ENCODE measurements at places on chromosomes 4 and X.

DNA sequence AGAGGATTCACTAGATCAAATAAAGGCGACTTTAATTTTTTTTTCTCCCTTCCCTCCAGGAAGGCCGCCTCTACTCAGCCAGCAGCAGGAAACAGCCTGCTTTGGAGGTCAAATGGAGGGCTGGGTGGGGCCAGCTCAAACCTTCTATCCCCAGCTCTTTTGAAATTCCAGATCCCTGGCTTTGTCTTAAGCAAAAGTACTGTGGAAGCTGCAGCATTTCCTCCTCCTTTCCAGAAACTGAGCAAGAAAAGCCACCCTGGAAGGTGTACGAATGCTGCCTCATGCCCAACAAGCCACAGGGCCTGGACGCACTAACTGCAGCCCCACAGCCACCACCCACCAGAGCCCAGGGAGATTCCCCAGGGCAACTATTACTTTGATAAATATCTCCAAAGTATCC, 55.1 kb upstream of the ZCCHC13 start:
- DNase-seq: no peak

GRCh38 chrX:40209951-40210617, 112.3 kb upstream of the BCOR start:
- DNase-seq: no peak

- DNase-seq: no peak
Measured at GRCh38 chrX:129704491-129704890, 34.3 kb upstream of the XPNPEP2 start.

DNA sequence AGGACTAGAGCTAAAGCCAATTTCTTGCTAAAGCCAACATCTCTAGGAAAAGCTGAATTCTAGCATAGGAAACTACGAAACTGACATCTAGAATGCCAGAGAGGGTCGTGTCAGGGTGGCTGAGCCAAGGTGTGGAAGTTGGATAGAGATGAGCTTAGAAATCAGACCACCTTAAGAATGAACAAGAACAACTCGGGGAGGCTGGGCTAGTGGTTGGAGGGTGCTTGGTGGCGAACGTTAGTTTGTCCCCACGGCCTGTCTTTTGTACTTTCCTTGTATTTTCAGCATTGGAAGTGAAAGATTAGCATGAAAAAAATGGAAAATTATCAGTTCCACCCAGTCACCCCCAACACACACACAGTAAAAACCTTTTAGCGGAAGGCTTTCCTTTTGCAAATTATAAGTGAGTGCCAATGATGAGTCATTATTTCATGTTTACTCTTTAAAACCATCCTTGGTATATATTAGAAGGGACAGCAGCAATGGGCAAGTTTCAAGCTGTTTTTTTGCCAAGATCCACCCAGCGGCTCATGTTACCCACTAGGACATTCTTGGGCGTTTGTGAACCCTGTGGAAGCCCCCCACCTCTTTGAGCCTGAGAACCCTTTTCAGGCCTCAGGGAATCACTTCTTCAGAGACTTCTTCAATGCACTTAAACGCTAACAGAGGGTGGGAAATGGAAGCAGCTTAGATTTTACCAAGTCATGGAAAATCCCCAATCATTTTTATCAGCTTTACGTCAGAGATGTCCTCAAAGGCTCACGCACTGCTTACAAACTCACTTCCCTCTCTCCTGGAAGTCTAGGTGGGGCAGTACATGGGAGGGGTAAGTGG, 4.9 kb upstream of the PPEF1 start:
- DNase-seq: no peak

GRCh38 chr4:13483768-13484121, 395 bp downstream of the RAB28 start:
- DNase-seq: no peak

DNA sequence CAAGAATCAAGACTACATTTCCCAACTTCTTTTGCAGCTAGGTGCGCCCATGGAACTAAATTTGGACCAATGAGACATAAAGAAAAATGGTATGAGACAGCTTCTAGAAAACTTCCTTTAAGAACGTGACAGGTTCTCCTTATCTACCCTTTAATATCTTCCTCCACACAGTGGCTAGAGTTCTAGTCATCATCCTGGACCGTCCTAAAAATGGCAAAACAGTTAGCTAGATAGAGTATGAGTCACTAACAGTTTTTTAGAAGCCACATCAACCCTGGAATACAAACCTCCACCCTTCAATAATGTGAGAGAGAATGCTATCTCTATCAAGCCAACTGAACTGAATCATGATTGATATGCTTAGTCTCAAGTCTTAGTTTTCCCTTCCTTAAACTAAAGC, 267.9 kb upstream of the SLC7A11 start:
- DNase-seq: no peak

GRCh38 chr4:102319594-102319993, 25.7 kb downstream of the SLC39A8 start:
- DNase-seq: no peak

- no peak for DNase-seq
Measured at GRCh38 chr4:175339100-175339707, 421.0 kb downstream of the ADAM29 start.

DNA sequence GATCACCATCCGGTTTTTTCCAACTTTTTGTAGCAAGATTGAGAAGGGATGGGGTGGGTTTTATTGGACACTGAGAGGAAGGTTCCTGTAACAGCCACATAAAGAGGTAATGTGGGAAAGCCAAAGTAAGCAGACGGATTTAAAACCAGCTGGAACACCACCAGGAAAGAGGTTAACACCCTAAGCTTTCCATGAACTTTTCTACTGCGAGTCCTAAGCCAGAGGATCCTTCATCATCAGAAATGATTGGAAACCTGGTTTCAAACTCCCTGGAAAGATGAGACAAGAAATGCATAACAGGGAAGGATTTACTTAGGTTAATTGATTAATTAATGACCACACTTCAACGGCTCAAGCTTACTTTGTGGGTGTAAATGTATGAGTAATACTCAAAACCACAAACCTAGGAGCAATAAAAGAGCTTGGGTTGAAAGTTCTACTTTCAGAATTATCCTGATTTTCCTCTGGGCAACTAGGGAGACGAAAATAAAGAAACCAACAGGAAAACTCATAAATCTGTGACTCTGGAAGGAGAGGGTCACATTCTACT, 91.5 kb downstream of the COX18 start:
- no peak for DNase-seq

DNA sequence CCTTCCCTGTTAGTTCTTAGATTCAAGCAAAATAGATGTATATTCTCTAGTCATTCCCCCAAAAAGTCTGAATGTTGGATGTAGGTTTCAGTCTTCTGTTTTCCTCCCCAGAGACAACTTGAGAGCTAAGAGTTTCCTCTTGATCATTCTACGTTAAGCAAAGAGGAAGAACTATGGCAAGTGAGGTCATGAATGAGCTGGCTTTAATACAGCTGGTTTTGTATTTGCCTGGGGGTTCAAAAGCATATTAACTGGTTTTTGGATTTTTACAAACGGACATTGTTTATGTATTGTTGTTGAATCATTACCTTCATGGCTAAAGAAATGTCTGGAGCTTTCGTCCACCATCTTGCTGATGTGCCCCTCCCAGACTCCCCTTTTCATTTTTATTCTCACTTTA, 916.7 kb upstream of the POU3F4 start:
- no peak for DNase-seq

DNA sequence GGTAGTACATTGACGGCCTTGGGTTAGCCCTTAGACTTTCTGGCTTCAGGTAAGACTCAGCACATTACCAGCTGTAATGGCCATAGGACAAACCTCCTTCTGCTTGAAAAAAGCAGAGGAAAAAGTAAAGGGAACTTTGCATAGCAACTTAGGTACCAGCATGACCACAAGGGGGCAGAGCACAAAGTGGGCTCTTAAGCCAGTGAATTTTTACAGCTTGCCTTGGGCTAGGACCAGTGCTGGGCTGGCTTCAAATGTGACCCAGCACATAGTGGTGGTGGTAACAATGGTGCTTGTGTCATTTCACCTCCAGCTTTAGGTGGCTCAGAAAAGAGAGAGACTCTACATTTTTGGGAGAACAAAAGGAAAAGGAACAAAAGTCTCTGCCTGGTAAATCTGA, 66.1 kb downstream of the KLHL4 start:
- DNase-seq: no peak

- DNase-seq: no peak
Measured at GRCh38 chr4:36211084-36211483, 33.2 kb downstream of the ARAP2 start.

- DNase-seq: no peak
Measured at GRCh38 chr4:74364652-74365491, at the start of gene EREG. EREG (plus strand) TSS chr4:74365145; CDS start chr4:74365309, 164 bp downstream.

DNA sequence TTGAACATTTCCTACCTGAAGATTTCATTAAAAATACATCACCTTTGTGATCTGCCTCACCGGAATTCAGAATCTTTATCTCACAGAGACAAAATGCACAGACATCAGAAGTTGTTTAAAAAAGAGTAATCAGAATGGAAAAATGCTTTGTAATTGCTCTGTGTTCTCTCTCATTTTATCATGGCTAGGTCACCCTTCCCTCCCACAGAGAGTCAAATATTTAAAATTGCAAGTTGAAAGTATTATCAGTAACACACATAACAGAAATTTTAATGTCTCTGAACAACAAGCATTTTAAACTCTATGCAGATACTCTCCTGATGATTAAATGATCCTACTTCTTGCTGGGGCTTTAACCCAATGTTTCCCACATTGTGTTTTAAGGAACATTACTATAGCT, 362.0 kb downstream of the CBLL2 start:
- no peak for DNase-seq

DNA sequence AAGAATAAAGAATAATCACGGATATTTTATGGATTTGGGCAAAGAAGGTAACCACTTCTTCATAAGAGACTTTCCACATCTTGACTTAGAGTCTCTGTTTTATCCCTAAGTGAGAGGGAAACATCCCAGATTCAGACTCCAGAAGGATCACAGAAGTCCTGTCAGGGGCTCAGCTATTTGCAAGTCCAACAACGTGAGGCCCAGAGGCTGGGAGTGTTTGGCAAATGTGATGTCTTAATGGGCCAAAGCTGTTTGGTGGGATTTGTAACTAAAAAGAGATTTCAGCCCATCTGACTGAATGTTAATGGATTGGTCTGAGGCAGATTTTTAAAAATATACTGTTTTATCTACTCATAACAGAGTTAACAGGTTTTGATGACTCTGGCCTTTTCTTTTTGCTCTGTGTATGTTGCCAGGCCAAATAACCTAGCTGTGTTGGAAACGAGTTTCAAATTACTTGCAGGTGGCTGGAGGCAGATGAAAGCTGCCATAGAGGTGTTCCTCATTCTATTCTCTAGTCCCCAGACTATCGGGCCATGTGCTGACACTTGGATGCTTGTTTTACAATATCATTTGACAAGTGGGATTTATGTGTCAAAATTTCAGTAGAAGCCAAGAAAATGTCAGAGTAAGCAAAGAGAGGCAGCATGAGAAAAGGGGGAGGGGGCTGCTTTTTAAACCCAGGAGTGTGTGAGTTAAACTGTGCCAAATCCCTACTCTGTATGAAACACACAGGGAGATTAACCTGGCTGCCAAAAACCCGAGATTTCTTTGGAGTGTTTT, 330.9 kb downstream of the DCHS2 start:
- no peak for DNase-seq

DNA sequence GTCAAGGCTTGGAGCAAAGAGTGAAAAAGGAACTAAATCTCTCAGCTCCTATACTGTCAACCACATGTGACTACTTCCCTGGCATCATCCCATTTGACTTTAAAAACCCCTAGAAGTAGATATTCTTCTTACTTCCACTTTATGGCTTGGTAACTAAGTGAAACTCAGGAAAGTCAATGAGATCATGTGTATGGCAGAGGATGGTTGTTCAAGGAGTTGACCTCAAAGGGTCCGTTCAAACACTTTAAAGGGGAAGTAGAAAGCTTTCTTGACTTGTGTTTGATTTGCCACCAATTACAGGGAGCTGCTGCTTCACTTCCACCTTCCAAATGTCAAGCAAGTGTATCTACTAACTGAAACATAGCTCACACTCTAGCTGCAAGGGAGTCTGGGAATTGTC, 187.2 kb downstream of the RAB28 start:
- no peak for DNase-seq

GRCh38 chr4:125368671-125369081, 53.9 kb downstream of the FAT4 start:
- no peak for DNase-seq

GRCh38 chr4:184513802-184514120, 39.4 kb upstream of the IRF2 start:
- DNase-seq: no peak

- no peak for DNase-seq
Measured at GRCh38 chrX:40313269-40313668, 215.5 kb upstream of the BCOR start.

GRCh38 chrX:43375136-43375535, 281.0 kb upstream of the MAOA start:
- no peak for DNase-seq

DNA sequence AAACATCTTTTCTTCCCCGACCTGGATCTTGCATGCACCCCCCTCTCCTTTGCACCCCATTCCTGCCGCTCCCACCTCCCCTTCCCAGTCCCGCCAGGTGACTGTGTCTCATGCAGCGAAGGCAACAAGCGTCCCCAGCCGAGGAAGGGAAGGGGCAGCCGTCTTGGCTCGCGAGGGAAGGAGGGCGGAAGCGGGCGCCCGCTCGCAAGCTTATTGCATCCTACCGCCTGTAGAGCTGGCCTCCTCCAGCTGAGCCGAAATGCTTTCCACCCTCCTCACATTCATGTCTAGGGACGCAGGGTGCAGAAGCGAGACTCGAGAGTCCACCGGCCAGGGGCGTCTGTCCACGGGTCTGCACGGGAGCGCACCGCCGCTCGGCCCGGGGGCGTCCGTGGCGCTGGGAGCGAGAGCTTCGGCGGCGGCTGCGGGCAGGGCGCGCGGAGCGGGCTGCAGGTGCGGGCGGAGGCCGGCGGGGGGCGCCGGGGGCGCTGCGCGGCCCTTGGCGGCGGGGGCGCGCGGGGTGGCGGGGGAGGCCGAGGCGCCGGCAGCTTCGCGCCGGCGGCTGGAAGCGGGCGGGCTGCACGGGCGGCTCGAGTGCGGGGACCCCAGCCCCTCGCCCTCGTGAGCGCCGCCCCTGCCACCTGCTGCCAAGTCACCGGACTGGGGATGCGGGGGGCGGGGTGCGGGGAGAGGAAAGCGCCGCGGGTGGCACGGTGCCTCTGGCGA, at the start of gene KCNIP4:
Gene KCNIP4, minus strand, starts transcription at position 426 of the 726 bp plus-strand sequence.
- DNase-seq: no peak

GRCh38 chr4:188025476-188025875, 29.9 kb downstream of the ZFP42 start:
- no peak for DNase-seq

DNA sequence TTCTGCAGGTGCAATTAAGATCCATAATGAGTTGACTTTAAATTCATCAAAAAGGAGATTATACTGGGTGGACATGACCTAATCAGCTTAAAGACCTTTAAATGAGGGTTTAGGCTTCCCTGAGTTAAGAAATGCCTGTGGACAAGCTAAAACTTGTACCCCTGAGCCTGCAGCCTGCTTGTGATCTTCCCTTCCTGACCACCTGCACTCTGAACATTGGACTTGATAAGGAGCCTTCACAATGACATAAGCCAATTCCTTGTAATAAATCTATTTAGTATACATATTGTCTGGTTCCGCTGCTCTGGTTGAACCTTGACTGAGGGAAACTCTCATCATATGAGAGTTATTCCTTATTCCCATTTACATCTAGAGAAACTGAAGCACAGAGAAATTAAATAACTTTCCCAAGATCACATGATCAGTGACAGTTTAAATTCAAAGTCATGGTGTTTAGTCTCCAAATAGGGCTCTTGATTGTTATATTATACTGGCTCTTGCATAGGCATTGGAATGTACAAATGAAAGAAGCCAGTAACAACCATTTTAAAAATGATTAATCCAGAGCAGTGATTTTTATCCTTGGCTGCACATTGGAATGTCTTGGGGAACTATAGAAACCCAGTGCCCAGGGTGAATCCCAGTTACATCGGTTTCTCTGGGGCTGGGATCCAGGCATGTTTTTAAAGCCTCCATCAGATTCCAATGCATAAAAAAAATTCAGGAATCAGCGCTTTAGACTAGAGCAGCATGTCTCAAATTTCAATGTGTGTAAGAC, 136.1 kb downstream of the MSL3 start:
- no peak for DNase-seq

Measured in stimulated activated CD8-positive, alpha-beta memory T cell treated with anti-CD3 and anti-CD28 coated beads, Interleukin-4, amount 100 ng/mL, for 4 hours (primary cell).